ENCODE measurements at places on chromosomes 5 and 9. TPM values are rescaled to one million over a fixed set of nuclear protein-coding genes. Genes with fewer than 3 reads are reported as not detected.
A peak's percentile ranks its signal among the peaks of the same experiment; 100 is the strongest.

TXNDC8 gene
- not detected for total RNA-seq

RANBP3L gene
- total RNA-seq: not detected

SIGMAR1 gene
- 109 TPM for total RNA-seq

LHX6 gene
- total RNA-seq: 1.5 TPM

DNA sequence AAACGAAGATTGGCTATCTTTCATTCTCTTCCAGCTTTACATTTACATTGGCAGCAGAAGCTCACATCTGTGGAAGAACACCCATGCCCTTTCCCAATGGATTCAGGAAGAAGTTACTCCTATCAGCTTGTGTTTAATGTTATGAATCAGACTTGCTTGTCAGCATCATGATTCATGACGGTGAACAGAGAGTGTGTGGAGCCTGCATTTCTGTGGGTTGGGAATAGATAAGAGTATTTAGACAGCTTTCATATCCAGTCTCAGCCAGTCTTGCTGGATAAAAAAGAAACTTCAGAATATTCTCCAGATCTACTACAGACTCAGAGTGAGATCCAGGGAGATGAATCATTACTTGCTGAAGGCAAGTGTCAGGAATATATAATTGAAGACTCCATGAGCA, 812.9 kb upstream of the ZNF608 start:
- no peaks in the 10 kb centered on the region for H3K4me1 ChIP-seq
- no peak overlapping the region for H3K27ac ChIP-seq
- no peaks in the 10 kb centered on the region for H3K36me3 ChIP-seq
- no peak for DNase-seq
- H3K27me3 ChIP-seq: no peaks in the 10 kb centered on the region
- H3K4me3 ChIP-seq: no peak overlapping the region

- 0 out of 2 replicates have a peak, but pooled peaks cover 3% of the 10 kb centered on the region for H3K36me3 ChIP-seq
- no peaks in the 10 kb centered on the region for H3K4me1 ChIP-seq
- H3K27me3 ChIP-seq: no peaks in the 10 kb centered on the region
- no peak overlapping the region for H3K27ac ChIP-seq
- no peak for DNase-seq
- no peak overlapping the region for H3K4me3 ChIP-seq
Observed at GRCh38 chr9:91546574-91546973, 122.9 kb upstream of the NFIL3 start.

GRCh38 chr9:126108240-126108639, 218.4 kb upstream of the MVB12B start:
- peak; percentile 55 for DNase-seq
- no peak overlapping the region for H3K27ac ChIP-seq
- H3K4me1 ChIP-seq: no peaks in the 10 kb centered on the region
- H3K27me3 ChIP-seq: peaks cover 9% of the 10 kb centered on the region
- H3K36me3 ChIP-seq: no peaks in the 10 kb centered on the region

DNA sequence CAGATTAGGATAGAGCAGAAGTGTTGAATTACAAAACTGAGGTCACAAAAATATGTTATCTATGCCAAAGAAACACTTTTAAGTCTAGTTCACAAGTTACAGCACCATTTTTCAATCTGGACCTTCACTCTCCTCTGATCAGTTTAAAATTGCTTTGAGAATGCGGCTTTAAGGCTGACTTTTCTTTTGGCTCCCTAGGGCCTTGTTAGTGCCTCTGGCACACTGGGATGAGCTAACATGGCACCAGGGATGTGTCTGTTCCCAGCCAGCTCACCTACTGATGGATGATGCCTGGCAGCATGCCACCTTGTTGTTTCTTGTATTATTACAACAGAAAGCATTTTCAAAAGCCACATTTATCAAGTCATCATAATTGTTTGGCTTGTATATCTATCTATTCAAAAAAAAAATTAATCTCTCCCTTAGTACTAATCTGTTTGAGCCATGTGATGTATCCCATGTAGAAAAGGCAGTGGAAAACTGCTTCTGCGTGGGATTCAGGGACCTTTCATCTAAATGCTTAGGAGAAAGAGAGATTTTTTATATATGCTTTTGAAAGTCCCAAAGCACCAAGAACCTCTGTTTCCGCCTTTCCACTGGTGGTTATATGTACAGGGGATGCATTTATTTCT, 46.6 kb downstream of the ADAMTSL1 start:
- DNase-seq: no peak
- no peak overlapping the region for H3K4me3 ChIP-seq
- no peak overlapping the region for H3K27ac ChIP-seq
- H3K36me3 ChIP-seq: peaks cover 3% of the 10 kb centered on the region
- no peaks in the 10 kb centered on the region for H3K27me3 ChIP-seq

- no peak overlapping the region for H3K4me3 ChIP-seq
- DNase-seq: no peak
- no peaks in the 10 kb centered on the region for H3K36me3 ChIP-seq
- no peaks in the 10 kb centered on the region for H3K4me1 ChIP-seq
Observed at GRCh38 chr5:41985945-41986695, 61.0 kb downstream of the FBXO4 start.

DNA sequence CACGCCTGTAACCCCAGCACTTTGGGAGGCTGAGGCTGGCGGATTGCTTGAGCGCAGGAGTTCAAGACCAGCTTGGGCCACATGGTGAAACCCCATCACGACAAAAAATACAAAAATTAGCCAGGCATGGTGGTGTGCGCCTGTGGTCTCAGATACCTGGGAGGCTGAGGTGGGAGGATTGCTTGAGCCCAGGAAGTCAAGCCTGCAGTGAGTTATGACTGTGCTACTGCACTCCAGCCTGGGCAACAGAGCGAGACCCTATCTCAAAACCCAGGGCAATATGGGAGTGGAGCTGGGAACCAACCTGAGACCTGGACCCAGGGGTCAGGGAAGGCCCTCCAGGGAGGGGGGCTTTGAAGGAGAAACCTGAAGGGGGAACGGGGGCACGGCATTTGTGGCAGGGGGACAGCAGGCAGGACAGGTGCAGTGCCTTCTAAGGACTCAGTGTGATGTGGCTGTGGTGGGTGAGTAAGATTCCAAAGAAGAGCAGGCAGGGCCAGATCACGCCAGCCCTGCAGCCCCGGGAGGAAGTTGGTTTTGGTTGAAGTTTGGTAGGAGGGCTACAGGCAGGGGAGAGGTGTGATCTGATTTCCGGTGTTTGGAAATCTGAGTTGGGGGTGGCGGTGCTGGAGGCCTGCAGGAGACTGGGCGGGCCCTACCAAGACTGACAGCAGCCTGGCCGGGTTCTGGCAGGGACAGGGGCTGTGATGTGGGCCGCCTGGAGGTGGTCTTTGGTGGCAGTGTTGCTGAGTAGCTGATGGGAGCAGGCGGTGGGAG, 46.2 kb downstream of the NTNG2 start:
- no peaks in the 10 kb centered on the region for H3K36me3 ChIP-seq
- DNase-seq: peak; percentile 45
- no peaks in the 10 kb centered on the region for H3K27me3 ChIP-seq
- H3K4me3 ChIP-seq: no peak overlapping the region
- peak overlapping the region; percentile 37 for H3K27ac ChIP-seq
- H3K4me1 ChIP-seq: peaks cover 10% of the 10 kb centered on the region

DNA sequence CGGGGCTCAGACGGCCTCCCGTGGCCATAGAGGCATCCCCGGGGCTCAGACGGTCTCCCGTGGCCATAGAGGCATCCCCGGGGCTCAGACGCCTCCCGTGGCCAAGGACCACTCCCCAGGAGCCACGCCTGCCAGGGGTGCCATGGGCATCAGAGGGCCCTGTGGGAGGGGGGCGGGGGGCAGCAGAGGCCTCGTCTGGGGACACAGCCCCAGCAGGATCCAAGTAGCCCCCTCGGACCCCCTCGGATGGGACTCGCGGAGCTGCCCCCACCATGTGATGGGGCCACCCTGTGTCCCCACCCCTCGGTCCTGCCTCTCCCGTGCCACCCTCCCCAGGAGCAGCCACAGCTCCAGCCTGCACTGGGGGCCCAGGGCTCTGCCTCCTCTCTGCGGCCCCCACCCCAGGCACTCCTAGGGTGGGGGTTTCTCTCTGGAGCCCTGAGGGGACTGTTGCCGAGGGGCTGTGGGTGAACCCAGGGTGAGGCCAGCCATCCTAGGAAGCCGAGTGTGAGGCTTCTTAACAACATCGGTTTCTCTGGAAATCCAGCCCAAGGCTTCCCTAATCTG, 2.5 kb downstream of the ENTPD8 start:
- DNase-seq: no peak
- no peaks in the 10 kb centered on the region for H3K36me3 ChIP-seq
- no peaks in the 10 kb centered on the region for H3K27me3 ChIP-seq
- no peak overlapping the region for H3K27ac ChIP-seq
- H3K4me3 ChIP-seq: no peak overlapping the region

- H3K36me3 ChIP-seq: peaks cover 52% of the 10 kb centered on the region
- peaks cover 12% of the 10 kb centered on the region for H3K27me3 ChIP-seq
- DNase-seq: no peak
Observed at GRCh38 chr5:119470851-119471451, 18.7 kb downstream of the HSD17B4 start.

DNA sequence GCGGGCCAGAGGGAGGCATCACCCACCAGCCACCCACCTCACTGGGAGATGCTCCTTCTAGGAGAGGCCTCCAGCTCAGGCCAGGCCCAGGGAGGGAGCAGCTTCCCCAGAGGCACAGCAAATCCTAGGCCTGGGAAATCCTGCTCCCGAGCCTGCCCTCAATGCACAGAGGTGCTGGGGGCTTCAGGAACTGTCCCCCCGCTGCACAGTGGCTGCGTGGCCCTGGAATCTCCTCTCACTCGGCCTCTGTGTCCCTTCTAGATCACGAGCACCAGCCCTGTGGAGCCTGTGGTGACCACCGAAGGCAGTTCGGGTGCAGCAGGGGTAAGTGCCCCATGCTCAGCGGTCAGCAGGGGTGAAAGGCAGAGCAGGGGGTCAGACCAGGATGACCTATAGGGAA, 36.4 kb upstream of the SUSD3 start:
- no peaks in the 10 kb centered on the region for H3K36me3 ChIP-seq
- no peak for DNase-seq
- no peaks in the 10 kb centered on the region for H3K27me3 ChIP-seq
- H3K4me1 ChIP-seq: peaks cover 14% of the 10 kb centered on the region

DNA sequence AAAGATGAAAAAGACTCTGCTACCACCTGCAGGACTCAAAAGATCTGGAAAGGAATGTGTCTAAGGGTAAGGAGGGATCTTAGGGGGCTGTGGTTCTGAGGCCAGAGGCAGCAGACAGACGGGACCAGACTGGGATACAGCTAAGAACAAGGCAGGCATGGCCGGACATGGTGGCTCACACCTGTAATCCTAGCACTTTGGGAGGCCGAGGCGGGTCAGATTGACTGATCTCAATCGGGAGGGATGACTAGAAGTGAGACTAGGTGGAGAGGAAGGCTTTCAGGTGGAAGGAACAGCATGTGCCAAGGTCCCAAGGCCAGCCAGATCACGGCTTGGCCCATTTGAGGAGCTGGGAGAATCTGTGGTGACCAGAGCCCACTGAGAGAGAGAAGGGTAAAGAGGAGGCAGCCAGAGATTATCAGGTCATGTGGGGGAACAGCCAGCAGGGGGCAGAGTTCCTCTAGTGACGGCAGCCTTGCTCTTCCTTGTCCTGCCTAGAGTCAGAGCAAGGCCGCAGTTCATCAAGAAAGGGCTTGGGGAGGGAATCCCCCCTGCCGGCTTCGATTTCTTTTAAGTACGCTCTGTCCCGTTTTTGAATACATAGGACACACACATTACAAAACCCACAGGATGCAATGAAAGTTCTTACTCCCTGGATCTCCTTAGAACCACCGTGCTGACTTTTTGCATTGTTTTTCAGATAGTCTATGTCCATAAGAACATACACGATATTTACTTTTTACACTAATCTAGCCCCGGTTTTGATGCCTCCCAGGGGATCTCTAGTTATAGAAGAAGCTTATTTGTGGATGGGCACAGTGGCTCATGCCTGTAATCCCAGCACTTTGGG, 2.6 kb upstream of the OLFML2A start:
- H3K27ac ChIP-seq: no peak overlapping the region
- H3K4me1 ChIP-seq: peaks cover 28% of the 10 kb centered on the region
- peaks cover 30% of the 10 kb centered on the region for H3K27me3 ChIP-seq
- DNase-seq: peak; percentile 94
- H3K4me3 ChIP-seq: no peak overlapping the region

DNA sequence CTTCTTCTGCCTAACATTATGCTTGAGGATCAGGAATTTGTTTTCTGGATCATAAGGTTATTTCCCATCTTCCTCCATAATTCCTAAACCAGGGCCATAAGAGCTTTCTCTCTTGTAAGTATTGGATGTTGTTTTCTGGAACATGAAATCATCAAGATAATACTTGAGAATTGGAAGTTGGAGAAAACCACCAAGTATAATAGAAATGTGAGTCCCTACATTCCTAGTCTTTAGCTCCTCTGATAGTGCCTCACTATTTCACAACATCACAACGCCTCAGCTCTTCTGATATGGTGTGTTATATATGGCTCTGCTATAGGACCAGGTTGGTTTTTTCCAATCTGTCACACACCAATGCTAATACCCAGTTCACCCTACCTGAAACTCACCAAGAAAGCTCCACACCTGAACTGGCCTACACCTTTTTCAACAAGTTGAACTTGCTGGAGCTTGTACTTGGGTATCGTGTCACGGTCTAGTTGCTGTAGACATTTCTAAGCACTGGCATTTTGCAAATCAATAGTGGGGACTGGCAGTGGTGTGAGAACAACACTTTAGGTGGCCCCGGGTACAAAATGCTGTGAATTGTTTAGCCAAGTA, 141.1 kb downstream of the ACTBL2 start:
- H3K4me1 ChIP-seq: no peaks in the 10 kb centered on the region
- H3K36me3 ChIP-seq: no peaks in the 10 kb centered on the region
- H3K4me3 ChIP-seq: no peak overlapping the region
- H3K27me3 ChIP-seq: no peaks in the 10 kb centered on the region
- no peak for DNase-seq

DNA sequence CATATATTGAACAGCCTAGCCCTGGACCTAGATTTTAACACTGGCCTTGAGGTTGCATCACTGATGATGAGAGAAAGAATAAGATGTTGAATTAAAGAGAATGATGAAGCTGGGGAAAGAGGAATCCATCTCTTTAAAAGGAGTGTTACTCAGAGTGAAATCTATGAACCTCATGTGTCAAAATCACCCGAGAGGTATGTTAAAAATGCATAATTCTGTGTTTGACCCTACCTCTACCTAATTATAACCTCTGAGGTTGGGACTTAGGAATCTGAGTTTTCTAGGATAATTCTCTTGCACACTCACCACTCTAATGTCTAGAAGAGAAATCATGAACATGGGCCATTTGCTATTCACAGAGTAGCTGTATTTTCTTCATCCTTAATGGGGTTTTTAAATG, 479.4 kb downstream of the ENC1 start:
- H3K36me3 ChIP-seq: no peaks in the 10 kb centered on the region
- no peaks in the 10 kb centered on the region for H3K27me3 ChIP-seq
- H3K4me1 ChIP-seq: peaks cover 9% of the 10 kb centered on the region
- DNase-seq: no peak
- no peak overlapping the region for H3K27ac ChIP-seq
